ENCODE measurements at places on chromosomes 13 and 19.

DNA sequence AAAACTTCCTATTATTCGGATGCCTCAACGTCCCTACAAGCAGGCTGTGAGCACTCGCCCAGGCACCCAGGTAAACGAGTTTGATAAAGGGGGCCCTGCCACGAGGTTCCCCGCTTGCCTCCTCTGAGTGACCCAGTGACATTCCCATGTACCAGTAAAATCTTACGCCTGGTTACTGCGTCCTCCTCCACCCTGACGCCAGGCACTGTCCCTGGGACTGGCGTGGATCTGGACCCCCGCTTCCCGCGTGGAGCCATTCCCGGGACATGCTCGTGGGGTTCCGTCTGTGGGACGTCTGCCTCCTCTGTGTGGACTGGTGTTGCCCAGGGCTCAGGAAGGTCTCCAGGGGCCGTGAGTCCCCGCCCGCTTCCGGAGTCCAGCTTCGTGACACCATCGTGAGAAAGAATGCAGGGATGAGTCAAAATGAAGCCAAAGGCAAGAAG lies 407 bp upstream of the ZNF550 start:
- DNase-seq = no peak

GRCh38 chr13:98458431-98458830 lies 118.5 kb downstream of the STK24 start:
- no peak for DNase-seq

DNA sequence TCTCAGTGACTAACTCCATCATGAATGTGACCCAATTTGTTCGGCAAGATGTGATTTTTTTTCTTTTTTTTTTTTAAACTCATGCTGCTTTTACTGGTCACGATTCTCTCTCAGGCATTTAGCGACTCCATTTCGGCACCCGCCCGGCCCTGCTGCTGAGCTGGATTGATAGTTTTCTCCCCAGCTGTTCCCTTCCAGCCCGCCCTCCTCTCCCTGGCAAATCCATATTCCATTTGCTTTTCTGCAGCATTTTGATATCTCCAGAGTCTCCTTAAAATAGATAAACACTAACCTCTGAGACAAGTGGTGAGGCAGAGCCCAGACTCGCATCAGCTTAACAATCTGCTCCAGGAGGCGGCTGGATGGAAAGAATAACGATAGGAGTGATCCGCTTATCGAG lies 55.5 kb upstream of the KATNAL1 start:
- DNase-seq = no peak

GRCh38 chr13:99507054-99507453 lies 5.8 kb downstream of the TM9SF2 start:
- DNase-seq = no peak

DNA sequence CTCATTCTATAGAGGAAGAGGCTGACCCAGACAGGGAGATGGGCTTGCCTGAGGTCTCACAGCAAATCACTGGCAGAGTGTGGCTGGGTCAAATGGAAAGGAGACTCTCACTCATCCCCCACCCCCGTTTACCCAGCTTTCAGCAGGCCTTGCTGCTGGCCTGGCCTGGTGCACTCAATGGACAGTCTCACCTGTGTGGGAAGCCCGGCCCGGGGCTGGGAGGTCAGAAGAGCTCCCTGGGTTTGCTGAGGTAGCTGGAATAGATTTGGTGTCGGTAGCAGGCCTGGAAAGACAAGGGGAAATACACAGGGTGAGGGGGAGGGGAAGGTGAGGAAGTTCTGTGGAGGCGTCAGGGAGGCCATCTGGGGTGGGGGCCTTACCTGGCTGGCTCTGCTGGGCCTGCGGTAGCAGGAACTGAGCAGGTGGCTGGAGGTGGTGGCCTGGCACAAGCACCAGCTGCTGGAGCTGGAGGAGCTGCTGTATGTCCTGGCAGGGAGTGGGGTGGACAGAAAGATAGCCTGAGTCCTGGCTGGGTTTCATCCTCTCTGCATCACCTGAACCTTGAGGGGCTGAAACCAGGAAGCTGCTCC lies 23.5 kb downstream of the ZNF574 start:
- DNase-seq = no peak
